ENCODE measurements at places on chromosomes 2 and 18.

GRCh38 chr2:97845818-97846217 lies 132.4 kb downstream of the ZAP70 start:
- DNase-seq = no peak

DNA sequence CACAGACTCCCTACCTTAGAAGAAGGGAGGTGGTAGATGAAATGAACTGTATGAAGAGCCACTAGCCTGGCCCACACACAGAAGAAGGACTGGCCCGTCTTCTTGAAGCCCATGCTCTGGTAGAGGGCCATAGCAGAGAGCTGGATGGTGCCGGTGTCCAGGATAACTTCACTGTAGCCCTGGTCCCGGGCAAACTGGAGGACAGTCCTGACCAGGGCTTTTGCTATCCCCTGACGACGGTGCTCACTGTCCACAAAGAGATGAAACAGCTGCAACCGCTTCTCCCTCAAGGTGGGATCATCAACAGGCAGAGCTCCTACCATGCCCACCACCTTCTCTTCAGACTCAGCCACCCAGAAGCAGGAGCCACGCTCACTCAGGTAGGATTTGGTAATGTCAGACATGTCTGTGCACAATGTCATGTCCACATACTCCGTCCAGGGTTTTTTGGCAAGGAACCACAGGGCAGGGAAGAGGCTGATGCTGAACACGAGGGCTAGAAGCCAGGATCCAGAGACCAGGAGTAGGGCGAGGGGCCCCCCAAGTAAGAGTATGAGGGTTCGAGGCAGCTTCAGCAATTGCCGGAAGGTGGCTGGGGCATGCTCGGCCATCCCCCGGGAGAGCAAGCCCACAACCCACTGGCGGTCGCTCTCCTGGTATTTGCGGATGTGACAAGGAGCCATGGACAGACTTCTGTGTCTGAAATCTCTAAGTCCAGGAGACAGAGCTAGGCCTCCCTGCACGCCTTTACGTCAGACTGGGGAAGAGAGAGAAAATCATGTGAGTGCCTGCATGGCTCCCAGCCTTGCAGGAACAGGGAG lies 1.1 kb downstream of the NAT8 start:
- DNase-seq = no peak

- DNase-seq = no peak
Measured at GRCh38 chr2:193141-193671, 70.6 kb downstream of the SH3YL1 start.

DNA sequence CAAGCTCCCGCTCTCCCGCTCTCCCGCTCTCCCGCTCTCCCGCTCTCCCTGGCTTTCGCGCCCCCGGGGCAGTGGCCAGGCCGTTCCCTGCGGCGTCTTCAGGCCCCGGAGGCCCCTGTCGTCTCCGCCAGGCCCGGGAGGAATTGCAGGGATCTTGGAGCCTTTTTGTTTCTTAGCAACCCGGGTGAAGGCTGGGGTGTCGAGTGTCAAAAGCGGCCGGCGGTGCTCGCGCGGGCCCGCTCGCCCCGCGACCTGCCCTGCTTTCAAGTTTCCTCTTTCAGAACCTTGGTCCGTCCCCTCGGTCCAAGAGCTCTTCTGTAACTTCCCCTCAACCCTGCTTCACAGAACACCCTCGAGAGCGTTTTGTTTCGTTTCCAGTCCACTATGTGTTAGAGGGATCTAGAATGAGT lies 1.4 kb downstream of the RNF138 start:
- peak; percentile 67 for DNase-seq

GRCh38 chr2:220188031-220188430 lies 560.6 kb downstream of the SLC4A3 start:
- no peak for DNase-seq

GRCh38 chr2:207341804-207342203 lies 176.1 kb upstream of the KLF7 start:
- no peak for DNase-seq

DNA sequence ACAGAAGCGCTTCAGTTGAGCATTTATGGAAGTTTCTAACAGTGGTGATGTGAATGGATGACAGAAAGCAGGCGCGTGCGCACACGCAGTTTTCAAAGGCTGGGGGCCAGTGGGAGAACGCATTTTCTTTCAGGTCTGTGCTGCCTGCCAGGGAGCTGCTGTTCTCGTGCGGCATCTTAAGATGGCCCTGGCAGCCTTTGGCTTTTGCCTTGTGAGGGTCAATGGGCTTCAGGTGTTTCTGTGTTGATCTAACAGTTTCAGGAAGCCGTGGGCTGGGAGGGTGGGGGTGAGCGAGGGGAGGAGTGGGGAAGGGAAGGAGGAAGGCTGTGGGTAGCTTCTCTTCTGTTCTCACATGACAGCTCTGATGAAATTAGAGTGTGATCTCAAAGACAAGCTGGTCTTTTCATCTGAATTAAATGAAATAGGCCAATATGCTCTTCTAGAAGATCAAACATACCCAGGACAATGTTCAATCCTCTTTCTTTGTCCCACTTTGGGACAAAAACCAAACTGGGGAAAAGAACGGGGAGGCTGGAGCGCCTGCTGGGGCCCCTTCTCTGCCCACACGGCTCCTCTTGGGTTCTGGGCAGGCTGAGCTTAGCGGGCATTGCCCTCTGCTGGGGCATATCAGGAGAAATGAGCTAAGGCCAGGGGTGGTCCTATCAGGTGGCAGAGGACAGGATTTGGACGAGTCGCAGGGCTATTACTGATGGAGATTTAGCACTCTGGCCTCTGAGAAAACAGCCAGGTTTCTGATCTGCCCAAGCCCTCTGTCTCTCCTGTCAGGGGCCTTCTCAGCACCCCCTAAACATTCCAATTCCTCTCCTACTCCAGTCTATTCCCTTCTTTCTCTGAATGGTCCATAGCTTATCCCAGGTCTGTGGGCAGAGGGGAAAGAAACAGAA lies 126.2 kb upstream of the LGALSL start:
- DNase-seq = peak; percentile 28

DNA sequence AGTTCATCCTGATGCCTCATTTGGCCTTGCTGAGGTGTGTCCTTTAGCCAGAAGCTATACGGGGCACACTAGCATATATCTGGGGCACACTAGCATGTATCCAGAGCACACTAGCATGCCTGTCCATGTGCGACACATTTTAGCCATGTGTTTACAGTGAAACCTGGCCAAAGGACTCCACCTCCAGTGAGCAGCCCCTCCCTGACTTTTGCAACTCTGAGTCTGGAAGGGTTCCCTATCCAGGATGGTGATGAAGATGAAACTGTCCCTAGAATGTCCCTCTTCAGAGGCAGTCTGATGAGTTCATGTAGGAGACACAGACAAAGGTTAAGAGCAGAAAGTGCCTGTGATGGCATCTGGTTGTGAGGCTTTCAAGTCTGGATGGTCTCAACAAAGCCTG lies 61.4 kb upstream of the LGALSL start:
- DNase-seq = no peak

GRCh38 chr2:44884231-44884630 lies 57.3 kb upstream of the SIX3 start:
- DNase-seq = no peak

GRCh38 chr18:73408469-73408868 lies 540.7 kb upstream of the NETO1 start:
- no peak for DNase-seq

All from HAP-1 (cell line).